Suprapubic skin (tissue), 4 donors: ENCODE measurements at places on chromosomes 4 and X. TPM values are rescaled to one million over a fixed set of nuclear protein-coding genes. Genes with fewer than 3 reads are reported as not detected.

GRCh38 chr4:112272292-112272691, 13.4 kb downstream of the TIFA start:
- no peak for DNase-seq

- DNase-seq: no peak
Observed at GRCh38 chrX:15963858-15964257, 109.2 kb upstream of the AP1S2 start.

- no peak for DNase-seq
Observed at GRCh38 chrX:123976706-123977316, 15.3 kb downstream of the STAG2 start.

- DNase-seq: no peak
Observed at GRCh38 chr4:102642631-102643298, 118.0 kb downstream of the MANBA start.

LRRC66 gene
- not detected for total RNA-seq
